ENCODE measurements at places on chromosomes 4 and X.
A peak's percentile ranks its signal among the peaks of the same experiment; 100 is the strongest.

DNA sequence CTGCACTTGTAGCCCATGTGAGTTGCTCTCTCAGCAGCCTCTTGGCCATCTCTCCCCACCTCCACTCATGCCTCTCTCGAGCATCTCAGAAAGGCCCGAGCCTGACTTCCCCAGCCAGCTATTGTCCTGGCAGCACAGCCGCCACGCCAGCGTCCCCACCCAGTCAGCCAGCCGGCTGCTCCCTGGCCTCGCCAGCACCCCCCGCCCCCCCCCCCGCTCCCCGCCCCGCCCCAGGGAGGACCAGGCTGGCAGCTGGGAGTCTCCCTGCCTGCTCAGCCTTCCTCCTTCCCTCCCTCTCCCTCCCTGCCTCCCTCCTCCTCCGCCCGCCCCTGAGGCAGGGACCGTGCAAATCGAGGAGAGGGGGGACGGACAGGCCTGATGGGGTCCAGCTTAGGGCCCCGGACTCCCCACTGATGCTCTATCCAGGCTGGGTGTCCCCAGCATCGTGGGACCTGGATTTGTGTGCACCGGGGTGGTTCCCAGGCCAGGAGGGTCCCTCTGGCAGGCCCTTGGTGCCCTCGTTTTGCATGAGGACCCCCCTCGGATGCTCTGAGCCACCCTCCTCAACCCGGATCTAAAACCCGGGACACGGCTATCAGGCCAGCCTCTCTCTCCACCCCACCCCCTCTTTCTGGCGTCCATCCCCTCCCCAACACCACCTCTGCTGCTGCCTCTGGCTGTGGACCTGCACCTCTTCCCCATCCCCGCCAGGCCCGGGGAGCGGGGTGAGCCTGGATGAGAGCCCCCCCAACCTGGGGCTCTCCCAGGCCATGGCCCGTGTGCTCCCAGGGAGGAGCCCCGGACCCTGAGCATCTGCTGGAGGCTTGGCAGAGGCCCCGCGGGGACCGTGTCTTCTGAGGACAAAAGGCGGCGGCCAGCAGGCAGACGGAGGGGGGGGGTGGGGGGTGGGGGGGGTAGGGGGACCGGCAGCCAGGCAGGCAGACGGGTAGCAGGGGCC is at the start of gene GPR173:
TSS of gene GPR173 (plus strand) at position 621 of the 958 bp plus-strand sequence. CDS start 27,833 bp downstream, outside the sequence.
- peak; percentile 87 for DNase-seq

DNA sequence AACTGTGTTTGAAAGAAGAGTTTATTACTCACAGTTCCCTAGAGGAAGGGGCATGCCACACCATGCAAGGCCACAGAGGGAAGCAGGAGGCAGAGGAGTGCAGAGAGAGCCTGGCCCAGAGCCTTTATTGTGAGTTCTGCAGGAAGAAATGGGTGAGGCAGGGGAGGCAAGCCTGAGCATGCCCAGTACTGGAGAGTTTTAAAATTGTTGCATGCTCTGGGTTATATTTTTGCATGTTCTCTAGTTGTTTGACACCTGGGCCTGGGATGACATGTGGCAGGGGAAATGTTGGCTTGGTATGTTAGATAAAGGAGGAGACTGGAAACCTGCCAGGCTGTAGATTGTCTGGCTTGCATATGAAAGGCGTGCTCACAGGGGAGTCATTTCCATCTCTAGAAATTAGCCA is 19.7 kb upstream of the CRMP1 start:
- DNase-seq = peak; percentile 66

- DNase-seq = no peak
Observed at GRCh38 chr4:12122316-12122715, 693.6 kb upstream of the HS3ST1 start.

DNA sequence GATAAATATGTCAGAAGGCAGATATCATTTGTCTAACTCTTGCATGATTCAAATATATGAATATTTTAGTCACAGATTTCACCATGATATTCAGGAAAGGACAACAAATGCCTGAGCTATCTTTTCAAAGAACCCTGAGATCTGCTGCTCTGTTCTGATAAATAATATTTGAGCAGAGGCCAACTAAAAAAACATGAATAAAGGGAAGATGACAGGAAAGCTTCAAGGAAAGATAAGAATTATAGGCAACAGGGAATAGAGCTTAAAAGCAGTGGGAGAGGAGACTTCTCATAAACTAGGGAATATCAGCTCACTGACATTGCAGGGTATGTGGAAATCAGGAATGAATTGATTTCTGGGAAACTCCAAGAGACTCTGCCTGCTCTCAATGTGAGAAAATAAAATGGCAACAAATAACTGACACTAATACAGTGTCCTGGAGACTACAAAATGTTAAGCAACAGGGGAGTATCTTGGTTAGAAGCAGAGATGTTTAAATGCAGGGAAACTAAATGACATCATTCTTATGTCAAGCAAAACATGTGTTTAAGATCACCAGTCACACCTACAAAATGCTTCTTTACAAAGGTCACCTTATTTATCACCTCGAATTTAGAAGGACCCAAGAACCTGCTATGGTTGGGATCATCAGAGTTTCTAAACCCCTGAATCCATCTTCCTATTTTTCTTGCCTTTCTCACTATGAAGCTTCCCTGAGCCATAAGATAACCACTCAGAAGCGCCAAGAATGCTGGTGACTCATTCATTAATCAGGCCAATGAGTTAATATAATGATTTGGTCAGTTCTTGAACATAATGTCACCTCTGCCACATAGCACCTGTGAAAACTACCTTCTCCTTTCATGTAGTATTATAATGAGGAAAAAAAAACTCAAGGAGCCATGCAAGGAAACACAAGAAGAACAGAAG is 78.1 kb downstream of the NDST3 start:
- DNase-seq = no peak

DNA sequence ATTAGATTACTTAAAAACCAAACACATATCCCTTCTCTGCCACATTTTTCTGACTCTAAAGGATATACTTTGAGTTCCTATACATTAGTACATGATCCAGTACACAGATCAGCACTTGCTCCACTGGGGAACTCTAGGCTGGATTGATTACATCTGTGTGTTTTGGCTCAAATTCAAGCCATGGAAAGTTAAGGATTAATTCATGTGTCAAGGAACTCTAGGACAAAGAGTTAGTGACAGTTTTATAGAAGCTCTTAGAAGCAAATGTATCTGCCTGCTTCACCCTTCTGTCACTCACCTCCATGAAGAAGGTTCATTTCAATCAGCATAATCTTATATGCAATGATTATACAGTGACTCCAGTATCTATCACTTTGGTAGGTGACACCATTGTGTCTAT is 43.2 kb downstream of the SCFD2 start:
- DNase-seq = peak; percentile 83

- no peak for DNase-seq
Observed at GRCh38 chr4:158996669-158997074, 106.2 kb upstream of the RAPGEF2 start.

DNA sequence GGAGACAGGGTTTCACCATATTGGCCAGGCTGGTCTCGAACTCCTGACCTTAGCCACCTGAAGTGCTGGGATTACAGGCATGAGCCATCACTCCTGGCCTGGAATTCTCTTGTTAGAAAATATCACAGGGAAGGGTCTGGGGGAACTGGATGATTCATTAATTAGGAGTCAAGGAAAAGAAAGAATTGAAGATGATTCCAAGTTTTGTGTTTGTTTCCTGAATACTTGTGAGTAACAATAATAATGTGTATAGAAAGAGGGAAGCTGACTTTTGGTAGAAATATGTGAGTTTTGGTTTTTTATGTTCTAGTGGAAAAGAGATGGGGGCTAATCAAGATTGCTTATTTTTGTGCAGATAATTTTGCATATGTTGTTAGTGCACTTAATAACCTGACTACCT is 77.3 kb upstream of the CLNK start:
- no peak for DNase-seq

GRCh38 chr4:40648131-40648530 is 18.5 kb upstream of the RBM47 start:
- DNase-seq = no peak

DNA sequence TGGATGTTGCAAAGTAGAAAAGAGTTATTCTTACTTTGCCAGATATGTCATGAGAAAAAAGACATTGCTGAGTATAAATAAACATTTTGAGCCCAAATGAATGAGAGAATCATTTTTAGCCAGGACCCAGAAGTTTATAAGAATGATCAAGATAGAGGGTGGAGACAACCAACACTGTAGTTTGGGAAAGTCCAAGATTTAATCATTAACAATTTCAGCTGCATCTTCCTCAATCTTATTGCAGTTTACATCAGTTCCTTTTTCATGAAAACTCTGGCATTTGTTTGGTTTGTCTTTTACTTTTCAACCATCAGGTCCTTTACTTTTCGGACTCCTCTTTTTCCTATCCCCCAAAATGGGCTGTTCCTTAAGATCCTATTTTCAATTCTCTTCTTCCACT is 645.9 kb downstream of the ANKRD50 start:
- DNase-seq = no peak

DNA sequence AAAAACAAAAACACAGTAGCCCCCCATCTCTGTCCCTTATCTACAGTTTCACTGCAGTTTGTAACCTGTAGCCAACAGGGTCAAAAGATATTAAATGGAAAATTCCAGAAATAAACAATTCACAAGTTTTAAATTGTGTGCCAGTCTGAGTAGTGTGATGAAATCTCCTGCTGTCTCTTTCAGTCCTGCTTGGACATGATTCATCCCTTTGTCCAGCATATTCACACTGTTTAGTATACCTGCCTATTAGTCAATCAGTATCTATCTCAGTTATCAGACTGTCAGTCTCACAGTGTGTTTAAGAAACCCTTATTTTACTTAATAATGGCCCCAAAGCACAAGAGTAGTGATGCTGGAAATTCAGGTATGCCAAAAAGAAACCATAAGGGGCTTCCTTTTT is 21.9 kb downstream of the CNOT6L start:
- no peak for DNase-seq

- no peak for DNase-seq
Observed at GRCh38 chr4:6183740-6184139, 16.6 kb downstream of the JAKMIP1 start.

GRCh38 chr4:40656201-40656863 is 26.7 kb upstream of the RBM47 start:
- DNase-seq = no peak

DNA sequence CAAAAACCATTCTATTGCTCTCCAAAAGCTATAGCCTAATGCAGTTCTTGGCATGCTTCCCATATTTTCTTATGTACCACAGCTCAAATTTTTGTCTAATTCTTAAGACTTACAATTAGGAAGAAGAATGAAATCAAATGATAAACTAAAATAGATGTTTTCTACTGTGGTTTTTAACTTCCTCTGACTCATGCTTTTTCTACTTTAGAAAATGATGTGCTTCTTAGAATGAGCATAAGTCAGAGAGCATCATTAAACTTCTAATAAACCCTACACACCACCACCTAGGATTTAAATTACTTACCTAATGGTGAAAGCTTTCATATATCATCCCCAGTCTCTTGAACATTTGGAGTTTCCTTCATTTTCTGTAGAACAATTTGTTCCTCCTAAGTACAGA is 217.0 kb upstream of the NDST3 start:
- no peak for DNase-seq

DNA sequence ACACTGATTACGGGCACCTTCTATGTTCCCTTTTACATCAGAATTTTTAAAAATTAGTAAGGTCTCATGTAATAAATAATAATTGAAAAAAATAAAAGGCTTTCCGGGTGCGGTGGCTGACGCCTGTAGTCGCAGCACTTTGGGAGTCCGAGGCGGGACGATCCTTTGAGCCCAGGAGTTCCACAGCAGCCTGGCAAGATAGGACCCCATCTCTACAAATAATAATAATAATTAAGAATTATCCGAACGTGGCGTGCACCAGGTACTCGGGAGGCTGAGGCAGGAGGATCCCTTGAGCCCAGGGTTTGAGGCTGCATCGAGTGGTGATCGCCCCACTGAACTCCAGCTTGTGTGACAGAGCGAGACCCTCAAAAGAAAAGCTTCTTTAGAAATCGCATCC is 771 bp upstream of the LAMTOR3 start:
- DNase-seq = no peak

- no peak for DNase-seq
Observed at GRCh38 chrX:1480082-1480785, 27.5 kb upstream of the ASMTL start.

GRCh38 chr4:141540643-141541042 is 95.7 kb upstream of the IL15 start:
- no peak for DNase-seq

DNA sequence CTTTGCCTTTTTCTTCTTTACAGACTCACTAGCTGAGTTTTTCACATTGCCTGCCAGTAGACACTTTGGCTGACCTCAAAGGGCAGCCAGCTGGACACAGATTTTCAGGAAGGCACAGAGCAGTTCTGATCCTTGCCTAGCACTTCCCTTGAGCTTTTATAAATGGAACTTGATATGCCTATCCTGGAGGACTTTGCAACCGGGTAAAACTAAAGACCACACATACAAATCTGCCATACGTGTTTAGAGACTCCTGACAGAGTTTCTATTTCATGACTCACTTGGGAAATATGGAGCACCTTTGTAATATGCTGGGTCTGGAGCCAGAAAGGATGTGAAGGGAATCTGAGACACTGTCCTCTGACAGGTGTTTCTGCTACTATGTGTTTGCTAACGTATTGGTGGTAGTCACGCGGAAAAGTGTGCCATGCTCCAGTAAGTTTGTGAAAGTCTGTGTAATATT is 56.7 kb upstream of the RASSF6 start:
- no peak for DNase-seq

DNA sequence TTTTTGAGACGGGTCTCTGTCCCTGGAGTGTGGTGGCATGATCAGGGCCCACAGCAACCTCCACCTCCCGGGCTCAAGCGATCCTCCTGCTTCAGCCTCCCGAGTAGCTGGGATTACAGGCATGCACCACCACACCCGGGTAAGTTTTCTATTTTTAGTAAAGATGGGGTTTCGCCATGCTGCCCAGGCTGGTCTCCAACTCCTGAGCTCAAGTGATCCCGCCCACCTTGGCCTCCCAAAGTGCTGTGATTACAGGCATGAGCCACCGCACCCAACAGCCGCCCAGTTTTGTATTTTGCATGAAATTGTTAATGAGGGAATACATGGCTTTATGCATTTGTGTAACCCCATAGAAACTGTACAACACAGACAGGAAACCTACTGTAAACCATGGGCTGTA is 2.8 kb upstream of the ARHGAP4 start:
- DNase-seq = no peak

GRCh38 chrX:140141444-140142029 is 176.2 kb upstream of the CXorf66 start:
- DNase-seq = peak; percentile 85

DNA sequence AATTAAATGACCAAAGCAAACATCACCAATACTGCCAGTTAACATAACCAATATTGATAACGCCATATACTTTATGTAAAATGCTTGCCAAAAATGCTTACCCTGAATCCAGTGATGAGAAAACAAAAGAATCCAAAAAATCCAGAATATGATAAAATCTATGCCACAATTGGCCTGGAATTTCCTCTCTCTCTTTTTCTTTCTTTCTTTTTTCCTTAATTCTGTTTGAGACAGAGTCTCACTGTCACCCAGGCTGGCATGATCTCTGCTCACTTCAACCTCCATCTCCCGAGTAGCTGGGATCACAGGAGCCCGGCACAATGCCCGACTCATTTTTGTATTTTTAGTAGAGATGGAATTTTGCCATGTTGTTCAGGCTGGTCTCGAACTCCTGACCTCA is 9.8 kb upstream of the SLC7A11 start:
- no peak for DNase-seq
